Activated naive CD8-positive, alpha-beta T cell treated with anti-CD3 and anti-CD28 coated beads for 36 hours (primary cell): ENCODE measurements at places on chromosomes 11 and 22.

- DNase-seq, result no peak
These were observed 166.5 kb upstream of the CADM1 start for GRCh38 chr11:115670538-115671205.

DNA sequence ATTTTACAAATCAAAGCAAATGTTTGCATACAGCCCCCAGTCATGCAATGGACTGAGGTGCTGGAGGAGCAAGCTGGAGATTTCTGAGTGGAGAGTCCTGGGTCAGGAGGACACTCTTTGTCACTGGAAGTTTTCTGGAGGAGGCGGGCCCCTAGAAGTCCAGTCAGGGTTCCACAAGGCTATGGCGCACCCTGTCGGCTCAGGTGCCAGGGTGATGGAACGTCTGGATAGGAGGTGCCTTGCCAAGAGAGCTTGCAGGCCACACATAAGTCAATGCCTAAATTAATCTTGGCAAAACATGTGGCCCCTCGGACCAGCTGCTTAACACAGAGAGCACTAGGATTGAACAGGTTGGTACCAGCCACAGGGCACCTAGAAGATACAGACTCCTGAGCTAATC, 174.7 kb upstream of the CADM1 start:
- DNase-seq, result no peak

DNA sequence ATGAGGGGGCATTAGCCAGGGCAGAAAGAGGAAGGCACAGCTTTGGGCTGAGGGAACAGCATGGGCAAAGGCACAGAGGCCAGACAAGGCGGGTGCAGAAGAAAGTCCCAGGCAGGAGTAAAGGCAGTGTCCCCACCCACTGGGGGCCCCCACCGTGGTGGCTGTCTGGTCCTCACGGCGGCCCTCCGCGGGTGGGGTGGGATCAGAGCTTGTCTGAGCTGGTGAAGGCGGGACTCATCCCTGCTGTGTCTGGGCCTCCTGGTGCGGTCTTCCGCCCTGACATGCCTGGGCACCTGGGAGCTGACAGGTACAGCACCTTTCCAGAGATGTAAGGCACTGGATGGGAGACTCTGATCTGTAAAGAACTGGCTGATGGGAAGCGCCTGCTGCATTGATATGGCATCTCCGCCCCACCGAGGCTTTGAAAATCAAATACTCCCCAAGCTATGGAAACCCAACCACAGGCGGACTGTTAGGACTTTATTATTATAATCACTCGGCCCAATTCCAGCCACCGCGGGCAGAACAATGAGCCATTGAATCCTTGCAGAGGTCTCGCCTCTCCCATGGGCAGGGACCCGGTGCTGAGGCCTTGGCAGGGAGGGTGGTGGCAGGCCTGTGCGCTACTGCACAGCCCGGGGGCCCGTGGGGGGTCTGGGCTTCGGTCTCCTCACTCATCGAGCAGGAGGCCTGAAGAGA, 14.2 kb upstream of the GNB1L start:
- no peak for DNase-seq

- no peak for DNase-seq
These were observed 41.1 kb downstream of the RPS6KA4 start for GRCh38 chr11:64400102-64400501.

- DNase-seq, result no peak
These were observed 49.2 kb upstream of the CCDC34 start for GRCh38 chr11:27412192-27412691.

DNA sequence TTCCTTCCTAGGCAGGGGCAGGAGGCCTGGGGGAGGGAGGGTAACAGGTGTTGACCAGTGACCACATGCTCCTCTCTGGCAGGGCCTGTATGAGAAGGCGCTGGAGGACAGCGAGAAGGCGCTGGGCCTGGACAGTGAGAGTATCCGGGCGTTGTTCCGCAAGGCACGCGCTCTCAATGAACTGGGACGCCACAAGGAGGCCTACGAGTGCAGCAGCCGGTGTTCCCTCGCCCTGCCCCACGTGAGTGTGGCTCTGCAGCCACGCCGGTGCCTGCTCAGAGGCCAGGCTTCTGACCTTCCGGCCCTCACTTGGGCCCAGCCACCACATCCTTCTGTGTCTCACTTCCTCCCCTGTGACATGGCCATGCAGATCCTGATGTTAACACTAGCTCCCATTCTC, 25.8 kb downstream of the ZC3H7B start:
- no peak for DNase-seq

- DNase-seq, result no peak
These were observed 51.4 kb upstream of the SHISAL1 start for GRCh38 chr22:44363980-44364750.

DNA sequence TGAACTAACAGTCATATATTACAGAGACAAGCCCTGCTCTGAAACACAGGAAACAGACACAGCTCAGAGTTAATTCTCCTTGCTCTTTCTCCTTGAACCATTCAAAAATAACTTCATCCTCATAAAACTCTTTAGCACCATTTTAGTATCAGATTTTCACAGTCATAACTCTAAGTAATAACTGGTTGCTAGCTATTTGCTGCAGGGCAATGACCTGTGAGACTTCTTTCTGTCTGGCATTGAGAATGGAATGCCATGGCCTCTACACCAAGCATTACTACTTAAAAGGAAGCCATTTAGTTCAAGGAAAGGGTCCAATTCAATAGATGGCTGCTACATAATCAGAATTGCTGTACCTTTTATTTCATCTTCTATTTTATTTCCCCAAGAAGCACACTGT, 186.6 kb upstream of the CCDC90B start:
- no peak for DNase-seq

- peak; percentile 36 for DNase-seq
These were observed 30.4 kb downstream of the RTN4R start for GRCh38 chr22:20237480-20238440.

- no peak for DNase-seq
These were observed 120.2 kb downstream of the METTL15 start for GRCh38 chr11:28228196-28228895.

DNA sequence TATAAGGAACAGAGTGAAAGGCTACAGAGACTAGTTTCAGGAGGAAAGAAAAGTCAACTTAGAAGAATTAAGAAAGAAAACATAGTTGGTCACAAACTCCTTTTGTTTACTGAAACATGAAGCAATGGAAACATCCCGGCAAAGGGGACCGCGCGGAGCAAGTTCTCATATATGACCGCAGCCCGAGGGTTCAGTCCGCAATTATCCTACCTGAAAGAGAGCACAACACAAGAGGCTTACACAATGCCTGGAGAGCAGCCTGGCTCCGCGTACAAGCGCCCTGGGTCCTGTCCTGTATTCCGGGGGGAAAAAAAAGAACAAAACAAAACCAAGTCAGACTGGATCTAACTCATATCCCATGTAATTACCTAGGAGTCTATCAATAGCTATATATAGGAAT, 12.3 kb downstream of the RBM4B start:
- no peak for DNase-seq

DNA sequence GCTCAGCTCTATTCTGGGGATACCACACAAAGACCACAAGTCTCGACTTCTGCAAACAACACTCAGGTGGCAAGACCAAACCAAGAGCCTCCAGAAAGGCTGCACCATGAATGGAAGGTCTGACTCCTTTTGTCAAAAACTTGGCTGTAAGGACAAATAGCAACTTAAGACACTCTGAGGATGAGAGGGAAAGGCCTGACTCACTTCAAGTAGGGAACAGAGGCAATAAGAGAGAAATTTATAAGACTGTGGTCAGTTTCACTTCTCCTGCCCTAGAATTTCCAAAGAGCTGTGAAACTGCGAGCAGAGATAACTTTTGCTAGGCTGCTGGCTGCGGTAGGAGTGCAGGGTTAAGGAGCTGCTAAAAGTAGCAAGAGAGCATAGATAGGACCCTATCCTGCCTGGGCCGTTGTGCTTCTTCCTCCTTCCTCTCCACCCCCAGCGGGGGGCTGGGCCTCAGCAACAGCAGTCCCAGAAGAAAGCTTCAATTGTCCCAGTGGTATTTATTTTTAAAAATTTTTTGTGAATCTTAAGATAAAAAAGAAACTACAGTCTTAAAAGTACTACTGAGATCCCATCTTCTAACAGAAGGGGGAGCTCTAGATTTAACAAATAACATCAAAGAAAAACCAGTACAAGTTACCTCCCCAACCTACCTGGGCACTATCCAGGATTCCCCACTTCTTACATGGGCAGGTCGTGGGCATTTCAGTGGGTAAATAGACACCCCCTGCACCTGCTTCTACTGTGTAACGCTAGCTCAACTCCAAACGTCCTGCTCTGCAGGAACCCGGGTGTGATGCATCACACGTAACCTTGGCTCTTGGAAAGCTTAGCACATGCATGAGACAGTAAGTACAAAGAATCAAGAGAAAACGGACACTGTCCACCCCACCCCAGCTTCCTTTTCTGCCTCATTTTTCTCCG, 66.4 kb downstream of the SGSM3 start:
- DNase-seq, result peak; percentile 54

DNA sequence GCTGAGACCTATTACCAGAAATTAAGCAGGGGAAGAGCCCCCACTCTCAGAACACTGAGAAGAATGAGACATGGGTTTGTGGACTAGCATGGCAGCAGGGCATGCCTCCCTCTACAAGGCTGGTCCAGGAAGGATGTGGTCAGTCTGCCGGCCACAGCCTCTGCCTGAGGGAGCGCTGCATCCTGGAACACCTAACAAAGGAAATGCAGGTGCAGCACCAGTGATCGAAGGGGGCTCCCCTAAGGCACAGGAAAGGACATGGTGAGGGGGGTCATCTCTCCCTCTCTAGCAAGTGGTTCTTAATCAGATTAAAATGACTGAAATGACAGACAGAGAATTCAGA, 40.6 kb upstream of the ARL14EP start:
- DNase-seq, result peak; percentile 44
